ENCODE measurements at places on chromosomes 1 and 21.

DNA sequence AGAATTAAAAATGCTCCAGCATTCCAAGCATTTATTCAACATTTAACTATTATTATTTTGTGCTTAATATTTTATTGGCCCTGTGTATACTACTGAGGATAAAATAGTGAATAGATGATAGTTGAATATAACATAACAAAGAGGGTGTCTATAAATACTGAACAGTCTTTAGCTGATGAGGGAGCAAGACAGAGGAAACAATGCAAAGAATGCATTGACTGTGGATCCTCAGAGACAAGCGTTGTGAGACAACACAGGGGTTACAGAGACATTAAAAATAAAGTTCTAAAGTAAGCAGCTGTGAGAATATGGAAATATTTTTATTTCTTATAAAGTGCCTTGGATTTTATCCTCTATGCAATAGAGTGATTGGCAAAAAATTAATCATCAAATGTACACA, 1133.1 kb downstream of the PLA2G4A start:
- no peak for DNase-seq

DNA sequence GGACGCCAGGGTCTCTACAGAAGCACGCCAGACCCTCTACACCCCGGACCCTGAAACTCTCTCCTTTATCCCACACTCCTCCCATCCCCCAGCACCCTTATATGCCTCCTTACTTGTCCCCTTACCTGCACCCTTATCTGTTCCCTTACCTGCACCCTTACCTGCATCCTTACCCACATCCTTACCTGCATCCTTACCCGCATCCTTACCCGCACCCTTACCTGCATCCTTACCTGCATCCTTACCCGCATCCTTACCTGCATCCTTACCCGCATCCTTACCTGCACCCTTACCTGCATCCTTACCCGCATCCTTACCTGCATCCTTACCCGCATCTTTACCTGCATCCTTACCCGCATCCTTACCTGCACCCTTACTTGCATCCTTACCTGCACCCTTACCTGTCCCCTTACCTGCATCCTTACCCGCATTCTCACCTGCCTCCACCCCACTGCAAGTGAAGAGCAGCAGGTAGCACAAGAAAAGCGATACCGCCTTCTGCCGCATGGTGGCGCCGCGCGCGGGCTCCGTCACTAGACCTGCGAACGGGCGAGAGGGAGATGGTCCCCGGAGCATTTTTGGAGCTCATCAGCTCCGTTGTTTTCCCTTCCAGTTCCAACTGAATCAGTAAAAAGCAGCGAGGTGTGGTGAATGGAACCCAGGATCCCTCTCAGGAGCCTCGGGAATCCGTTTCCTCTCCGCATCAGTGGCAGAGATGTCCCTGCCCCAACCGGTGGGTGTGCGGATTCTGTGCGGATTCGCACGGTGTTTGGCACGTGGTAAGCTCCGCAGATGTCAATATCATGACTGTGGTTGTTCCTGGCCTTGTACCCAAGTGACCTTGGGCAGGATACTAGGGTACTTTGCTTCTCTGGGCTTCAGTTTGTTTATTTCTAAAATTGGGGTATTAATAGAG, 2.9 kb downstream of the IFI6 start:
- peak; percentile 85 for DNase-seq

DNA sequence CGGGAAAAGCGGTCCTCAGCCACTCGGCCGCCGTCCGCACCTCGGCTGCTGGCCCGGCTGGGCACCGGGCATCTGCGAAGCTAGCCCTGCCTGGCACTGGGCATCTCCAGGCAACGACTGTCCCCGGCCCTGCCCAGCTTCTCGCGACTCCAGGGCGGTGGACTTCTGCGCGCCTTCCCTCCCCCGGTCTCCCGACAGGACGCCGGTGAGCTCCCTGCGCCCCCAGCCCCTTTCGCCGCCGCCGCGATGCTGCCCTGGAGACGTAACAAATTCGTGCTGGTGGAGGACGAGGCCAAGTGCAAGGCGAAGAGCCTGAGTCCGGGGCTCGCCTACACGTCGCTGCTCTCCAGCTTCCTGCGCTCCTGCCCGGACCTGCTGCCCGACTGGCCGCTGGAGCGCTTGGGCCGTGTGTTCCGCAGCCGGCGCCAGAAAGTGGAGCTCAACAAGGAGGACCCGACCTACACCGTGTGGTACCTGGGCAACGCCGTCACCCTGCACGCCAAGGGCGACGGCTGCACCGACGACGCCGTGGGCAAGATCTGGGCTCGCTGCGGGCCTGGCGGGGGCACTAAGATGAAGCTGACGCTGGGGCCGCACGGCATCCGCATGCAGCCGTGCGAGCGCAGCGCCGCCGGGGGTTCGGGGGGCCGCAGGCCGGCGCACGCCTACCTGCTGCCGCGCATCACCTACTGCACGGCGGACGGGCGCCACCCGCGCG, 514 bp downstream of the FAM43B start:
- no peak for DNase-seq

DNA sequence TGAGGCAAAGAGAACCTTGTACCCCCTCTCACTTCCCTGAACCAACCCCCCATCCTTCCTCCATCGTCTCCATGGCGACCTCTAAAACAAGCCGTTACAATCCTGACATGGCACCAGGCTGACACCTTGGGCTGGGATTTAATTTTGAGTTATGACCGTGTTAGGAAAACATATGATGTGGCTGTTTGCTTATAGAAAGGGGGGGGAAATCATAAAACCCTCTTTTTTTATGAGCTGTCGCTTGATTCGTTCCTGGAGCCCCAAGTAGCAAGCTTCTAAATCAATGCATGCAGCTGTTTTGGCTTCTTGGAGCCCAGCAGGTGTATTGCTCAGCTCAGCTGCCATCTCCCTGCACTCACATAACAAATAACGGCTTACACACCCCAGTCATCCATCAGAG, 301.2 kb upstream of the SPAG17 start:
- no peak for DNase-seq

DNA sequence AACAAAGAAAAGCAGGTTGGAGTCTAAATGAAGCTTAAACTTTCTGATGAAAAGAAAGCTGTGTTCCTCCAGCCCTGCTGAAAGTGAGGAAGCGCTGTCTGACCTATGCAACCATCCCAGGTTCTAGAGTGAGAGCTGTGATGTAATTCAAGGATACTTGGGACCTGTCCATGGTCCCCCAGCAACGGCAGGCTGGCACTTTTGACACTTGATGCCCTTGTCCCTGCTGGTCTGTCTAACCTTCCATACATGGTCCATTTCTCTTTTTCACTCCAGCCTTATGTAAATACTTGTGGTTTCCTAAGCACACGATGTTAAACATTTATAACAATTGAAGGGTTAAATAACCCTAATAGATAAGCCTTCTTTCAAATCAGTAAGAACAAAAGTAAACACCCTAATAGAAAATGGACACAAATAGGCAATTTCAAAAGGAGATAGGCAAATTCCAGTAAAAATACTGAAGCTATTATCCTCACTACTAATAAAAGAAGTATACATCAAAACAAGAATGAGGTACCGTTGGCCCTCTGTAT, 17.7 kb upstream of the KDM4A start:
- DNase-seq = no peak
